ENCODE measurements at places on chromosomes 13 and 19.

GRCh38 chr13:99339736-99340397 lies 32.7 kb upstream of the GPR183 start:
- DNase-seq: no peak

DNA sequence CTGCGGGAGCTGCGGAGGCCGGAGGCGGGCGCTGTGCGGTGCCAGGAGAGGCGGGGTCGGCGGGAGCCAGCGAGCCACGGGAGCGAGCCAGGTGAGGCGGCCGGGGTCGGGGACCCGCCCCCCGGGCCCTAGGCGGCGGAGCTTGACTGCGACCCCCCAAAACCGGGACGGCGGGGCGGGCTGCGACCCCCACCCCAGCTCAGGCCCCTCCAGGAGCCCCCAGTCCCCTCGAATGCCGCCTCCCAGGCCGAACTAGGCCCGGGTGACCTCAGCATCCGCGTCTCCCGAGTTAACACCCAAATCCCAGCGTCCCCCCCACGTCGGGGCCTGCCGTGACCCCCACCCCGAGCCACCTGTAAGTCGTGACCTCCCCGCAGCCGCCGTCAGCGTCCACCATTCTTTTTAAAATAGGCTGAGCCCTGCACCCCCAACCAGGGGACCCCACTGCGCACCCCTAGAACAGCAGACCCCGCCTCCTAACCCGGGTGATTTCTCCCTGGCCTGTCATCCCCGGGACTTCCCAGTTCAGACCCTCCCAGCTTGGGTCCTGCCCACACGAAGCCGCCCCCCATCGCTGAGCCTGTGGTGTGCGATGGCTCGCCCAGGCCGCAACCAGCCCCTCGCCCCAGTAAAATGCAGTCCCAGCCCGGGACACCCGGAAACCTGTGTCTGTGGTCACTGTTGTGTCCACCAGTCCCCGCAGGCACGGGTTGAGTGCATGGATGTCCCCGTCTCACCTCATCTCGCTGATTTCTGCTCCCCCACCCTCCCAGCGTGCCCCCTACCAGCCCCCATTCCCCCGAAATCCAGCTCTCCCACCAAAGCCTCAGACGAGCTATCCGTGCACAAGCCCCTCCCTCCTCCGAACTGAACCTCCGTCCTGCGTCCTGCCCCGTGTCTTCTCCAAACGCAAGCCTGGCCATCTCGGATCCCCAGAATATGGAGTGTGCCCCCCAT lies 551 bp downstream of the FZR1 start:
- DNase-seq: no peak

DNA sequence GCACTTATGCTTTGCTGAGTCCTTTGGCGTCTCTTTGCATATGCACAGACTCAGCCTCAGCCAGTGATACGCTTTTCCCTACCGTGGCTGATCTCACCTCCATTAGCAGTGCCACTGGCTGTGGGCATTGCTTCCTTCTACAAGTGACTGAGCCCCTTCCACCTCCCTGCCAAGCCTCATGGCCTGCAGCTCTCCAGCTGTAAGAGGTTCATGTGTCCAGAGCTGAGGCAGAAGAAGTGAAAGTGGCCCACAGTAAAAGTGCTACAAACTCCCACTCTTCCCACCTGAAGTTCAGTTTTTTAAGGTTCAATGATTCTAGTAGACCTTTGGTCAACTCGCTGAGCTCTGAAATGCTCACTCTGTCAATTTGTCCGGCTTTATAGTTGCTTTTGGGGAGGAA lies 44.7 kb downstream of the SMARCA4 start:
- DNase-seq: no peak

- no peak for DNase-seq
Measured at GRCh38 chr13:28459911-28460310, 35.0 kb downstream of the FLT1 start.

DNA sequence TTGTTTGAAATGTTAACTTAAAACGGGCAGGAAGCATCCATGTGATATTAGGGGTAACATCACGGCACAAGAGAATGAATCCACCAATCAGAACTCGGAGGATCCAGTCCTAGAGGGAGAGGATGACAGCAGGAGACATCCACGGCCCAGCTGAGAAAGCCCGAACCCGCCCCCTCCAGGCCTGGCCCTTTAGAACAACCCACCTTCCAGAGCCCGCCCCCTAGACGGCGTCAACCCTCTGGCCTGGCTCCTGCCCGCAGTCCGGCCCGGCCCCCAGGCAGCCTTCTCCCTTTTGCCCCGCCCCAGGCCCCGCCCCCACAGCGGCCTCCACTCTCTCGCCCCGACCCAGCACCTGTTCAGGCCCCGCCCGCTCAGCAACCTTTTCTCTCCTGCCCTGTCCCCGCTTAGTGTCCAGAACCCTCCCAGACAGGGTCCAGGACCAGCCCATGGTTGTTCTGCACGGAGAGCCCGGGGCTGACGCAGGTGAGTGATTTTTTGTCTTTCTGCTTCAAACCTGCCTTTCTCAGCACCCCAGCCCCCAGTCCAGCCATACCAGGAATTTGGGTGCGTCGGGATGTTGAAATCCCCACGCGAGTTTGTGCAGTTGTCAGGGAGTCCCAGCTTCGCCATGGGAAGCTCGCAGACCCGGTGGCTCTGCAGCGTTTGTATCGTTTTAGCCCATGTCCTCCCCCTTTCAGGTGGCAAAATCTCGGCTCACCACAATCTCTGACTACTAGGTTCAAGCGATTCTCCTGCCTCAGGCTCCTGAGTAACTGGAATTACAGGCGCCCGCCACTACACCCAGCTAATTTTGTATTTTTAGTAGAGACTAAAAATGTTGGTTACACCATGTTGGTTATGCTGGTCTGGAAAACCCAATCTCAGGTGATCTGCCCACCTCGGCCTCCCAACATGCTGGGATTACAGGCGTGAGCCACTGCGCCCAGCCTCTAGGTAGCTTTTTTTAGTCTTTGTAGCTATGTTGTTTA lies 16.1 kb downstream of the ZNF816 start:
- DNase-seq: peak; percentile 87

GRCh38 chr13:75071395-75071794 lies 410.6 kb downstream of the TBC1D4 start:
- no peak for DNase-seq

Data from iPS DF 6.9 (cell line).